WERI-Rb-1 (cell line): ENCODE measurements at places on chromosomes 12 and 14.

DNA sequence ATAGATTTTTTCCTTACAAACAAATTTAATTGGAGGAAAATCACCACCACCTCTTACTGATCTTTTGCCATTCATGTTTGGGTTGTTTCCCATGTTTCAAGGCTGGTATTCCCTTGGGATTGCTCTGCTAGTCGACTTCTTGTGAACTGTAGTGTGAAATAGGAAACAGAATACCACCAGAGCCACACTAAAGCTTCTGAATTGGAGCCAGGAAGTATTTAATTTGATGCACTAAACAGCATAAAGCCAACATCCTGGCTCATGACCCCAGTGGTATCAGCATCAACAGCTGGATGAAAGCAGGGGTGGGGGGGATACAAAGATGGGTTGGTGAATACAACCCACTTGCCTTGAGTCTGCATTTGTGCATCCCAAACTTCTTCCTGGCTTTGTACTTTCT, 127.5 kb downstream of the TBC1D30 start:
- DNase-seq, result no peak

- no peak for DNase-seq
Measured at GRCh38 chr14:72383865-72384264, 451.6 kb downstream of the RGS6 start.

- DNase-seq, result no peak
Measured at GRCh38 chr12:92030618-92031017, 115.0 kb downstream of the BTG1 start.

- DNase-seq, result no peak
Measured at GRCh38 chr14:64843548-64843947, 36.2 kb downstream of the SPTB start.

GRCh38 chr14:55724736-55725135, 144.7 kb downstream of the KTN1 start:
- no peak for DNase-seq

DNA sequence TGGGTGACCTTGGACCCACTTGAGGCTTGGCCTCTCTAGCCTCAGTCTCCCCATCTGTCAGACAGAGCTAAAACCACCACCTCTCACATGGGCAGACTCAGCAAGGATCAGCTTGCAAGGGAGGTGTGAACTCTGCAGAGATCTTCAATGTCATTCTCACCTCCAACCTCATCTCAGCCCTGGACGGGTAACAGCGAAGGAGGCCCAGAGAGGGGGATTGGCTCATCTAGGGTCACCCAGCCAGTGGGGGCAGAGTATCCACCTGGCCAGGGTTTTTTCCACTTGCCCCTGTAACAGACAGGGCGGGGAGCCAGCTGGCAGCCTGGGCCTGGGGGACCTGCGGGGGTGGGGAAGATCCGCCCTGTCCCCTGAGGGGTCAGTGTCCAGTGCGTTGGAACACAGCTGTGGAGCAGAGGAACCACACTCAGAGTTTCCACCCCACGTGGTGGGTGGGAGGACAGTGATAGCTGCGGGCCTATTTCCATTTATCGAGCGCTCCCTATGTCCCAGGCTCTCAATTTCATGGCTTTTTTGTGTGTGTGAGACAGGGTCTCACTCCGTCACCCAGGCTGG, 27.4 kb downstream of the DTX1 start:
- no peak for DNase-seq

GRCh38 chr12:104763168-104763805, 194.8 kb downstream of the SLC41A2 start:
- DNase-seq, result no peak

GRCh38 chr12:89863493-89863938, 154.9 kb upstream of the ATP2B1 start:
- DNase-seq, result no peak

DNA sequence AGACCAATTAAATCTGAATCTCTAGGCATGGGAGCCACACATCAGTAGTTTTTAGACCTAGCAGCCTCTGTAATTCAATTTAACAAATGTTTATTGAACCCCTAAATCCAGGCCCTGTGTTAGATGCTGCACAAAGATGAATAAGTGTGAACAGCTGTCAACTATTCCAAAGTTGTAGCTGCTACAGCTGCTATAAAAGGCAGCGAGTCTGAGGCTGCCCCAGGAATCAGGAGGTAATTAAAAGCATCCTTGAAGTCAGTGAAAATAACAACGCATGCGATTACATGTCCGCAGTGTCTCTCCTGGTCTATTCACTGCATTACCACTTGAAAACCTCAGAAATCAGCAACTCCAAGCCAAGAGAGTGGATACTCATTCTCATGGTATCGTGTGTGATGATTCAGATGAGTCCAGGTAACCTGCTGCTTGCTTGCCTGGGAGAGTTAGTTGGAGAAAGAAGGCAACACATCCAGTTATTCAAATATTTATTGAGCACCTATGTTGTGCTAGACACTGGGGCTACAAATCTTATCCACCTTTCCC, 34.9 kb upstream of the DDHD1 start:
- no peak for DNase-seq

GRCh38 chr14:35353409-35354172, 51.0 kb downstream of the NFKBIA start:
- DNase-seq, result no peak

DNA sequence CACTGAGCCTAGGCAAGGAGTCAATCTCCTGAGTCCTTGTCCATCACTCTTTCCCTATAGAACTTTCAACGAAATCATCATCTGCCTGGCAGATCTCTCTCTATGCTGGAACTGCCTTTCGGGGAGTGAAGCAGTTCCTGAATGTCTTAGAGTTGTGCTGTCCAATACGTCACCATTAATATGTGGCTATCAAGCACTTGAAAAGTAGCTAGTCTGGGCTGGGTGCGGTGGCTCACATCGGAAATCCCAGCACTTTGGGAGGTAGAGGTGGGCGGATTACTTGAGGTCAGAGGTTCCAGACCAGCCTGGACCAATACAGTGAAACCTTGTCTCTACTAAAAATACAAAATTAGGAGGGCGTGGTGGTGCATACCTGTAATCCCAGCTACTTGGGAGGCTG, 35.1 kb downstream of the NRDE2 start:
- DNase-seq, result no peak

- no peak for DNase-seq
Measured at GRCh38 chr14:53147208-53147607, 5.9 kb downstream of the DDHD1 start.

GRCh38 chr12:11321980-11322379, 11.7 kb upstream of the PRB4 start:
- DNase-seq, result no peak

DNA sequence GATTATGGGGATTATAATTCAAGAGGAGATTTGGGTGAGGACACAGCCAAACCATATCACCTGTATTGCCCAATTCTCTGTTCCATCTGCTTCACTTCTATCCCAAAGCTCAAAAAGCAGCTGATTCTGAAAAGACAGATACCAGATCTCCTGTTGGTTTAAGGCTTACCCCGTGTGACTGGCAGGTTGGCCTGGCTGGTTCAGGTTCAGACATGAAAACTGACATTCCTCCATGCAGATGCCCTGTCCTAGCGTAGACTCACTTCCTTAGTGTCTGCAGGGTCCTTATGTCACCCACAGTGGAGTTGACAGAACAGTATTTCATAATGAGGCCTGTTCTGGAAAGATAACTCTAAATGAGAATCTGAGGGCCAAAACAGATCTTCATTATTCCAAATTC, 61.1 kb upstream of the FLRT2 start:
- no peak for DNase-seq

GRCh38 chr14:81388336-81388735, 11.8 kb downstream of the STON2 start:
- no peak for DNase-seq

- DNase-seq, result no peak
Measured at GRCh38 chr12:45928309-45928708, 62.1 kb downstream of the SCAF11 start.

DNA sequence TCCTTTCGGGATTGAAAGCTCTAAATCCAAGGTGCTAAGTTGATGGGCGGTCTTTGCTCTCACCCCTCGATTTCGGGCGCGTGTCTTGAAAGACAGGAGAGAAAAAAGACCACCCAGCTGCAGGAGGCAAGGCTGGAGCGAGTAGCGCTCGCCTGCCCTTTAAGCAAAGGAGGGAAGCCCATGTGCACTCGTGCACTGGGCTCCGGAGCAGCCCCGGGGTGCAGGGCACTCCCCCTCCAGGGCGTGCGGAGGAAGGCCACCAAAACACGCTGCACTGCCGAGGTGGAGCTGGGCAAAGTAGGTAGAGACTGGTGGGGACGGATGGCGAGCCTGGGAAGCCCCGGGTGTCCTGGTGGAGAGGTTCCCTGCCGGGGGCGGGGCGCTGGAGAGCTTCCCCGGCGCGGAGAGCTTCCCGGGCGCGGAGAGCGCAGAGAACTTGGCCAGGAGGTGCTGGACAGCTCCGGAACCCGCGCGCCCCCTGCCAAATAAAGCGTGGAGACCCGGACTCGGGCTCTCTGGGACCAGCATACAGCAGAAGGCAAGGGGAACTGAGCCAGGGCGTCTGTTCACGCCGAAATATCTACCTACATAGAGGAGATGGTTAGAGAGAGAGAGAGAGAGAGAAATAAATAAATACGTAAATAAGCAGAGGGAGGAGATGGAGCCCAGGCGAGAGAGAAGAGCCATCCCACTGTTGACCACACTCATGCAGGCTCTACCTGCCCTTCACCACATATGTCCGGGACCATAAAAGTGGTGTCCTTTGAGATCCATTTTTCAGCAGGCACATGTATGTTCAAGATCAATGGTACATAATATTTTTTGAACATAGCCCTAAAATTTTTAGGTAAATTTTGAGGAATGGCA, 662 bp upstream of the NELL2 start:
- peak; percentile 85 for DNase-seq

- DNase-seq, result no peak
Measured at GRCh38 chr12:49297695-49298060, 2.7 kb downstream of the PRPH start.

- no peak for DNase-seq
Measured at GRCh38 chr12:56129942-56130495, 2.0 kb downstream of the ESYT1 start.
